ENCODE measurements at places on chromosomes 2 and 18. TPM values are rescaled to one million over a fixed set of nuclear protein-coding genes. Genes with fewer than 3 reads are reported as not detected.

DNA sequence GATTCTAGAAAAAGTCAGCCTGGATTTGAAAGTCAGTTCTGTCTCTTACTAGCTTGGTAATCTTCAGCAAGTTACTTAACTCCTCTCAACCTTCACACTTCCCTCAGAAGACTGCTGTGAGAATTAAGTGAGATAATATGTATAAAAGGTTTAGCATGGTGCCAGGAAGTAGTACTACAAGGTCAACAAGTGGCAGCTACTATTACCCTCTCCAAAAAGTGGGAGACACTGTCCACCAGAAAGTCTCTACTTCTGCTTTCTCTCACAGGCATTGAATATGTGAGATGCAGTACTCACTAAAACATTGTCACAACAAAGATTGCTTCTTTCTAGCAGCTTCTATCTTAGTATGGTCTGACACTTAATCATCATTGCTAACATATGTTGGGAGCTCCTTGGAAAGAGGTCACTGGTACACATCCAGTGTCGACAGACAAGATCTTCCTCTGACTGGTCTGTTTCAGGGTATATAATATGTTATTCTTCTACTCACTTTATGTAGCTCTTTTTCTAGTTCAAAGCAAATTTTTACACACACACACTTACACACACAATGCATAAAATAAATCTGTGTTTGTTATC, 47.9 kb downstream of the DOCK10 start:
- DNase-seq = no peak

DNA sequence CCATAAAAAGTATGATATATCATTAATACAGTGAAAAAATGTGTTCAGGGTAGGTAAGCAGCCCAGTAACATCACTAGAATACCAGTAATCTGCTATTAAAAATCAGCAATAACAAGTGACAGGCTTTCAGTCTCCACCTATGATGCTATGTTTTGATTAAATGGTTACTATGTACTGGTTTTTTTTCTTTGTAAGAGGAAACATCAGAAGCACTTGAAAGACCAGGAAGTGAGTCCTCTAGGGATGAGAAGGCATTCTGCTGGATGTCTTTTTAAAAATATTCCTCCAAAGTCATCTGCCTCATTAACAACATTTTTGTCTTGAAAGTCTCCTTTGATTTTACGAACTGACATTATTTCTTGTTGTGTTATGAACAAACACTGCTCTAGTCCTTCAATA, 136.0 kb upstream of the FAM98A start:
- DNase-seq = no peak

DNA sequence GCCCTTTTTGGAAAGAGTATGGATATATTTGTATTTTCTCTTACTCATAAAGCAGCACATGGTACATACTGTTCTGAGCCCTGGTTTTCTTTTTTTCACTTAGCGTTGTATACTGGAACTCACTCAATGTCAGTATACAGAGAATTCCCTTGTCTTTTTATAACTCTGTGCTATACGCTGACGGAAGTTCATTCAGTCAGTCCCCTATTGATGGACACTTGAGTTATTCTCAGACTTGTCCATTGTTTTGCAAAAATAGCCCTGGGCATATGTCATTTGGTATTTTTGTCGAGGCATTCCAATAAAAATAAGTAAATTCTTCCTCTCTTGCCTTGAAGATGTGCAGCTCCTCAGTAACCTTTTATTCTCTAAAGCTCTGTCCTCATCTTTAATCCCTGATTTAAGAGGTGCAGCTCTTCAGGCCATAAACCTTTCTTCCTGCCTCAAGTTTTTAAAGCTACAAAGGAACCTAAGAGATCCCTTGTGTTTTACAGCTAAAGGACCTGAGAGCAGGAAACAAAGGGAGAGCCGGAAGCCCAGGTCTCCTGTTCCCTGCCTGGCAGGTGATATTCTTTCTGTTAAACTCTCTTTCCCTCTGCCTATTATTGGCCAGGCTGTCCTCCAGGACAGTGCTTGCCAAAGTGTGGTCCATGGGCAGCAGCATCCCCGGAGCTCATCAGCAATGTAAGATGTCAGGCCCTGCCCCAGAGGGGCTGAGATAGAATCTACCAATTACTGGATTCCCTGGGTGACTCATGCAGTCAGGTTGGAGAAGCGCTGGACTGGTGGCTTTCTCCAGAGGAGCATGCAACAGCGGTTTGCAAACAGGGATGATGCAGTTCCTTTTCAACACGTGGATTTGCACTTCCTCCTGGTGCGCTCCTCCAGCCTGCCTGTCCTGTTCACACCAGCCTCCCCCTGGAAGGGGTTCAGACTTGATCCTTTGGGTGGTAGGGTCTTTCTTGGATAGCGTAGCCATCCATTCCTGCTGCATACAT, 158.0 kb downstream of the NEDD4L start:
- DNase-seq = no peak

Gene AP1S3
- polyA plus RNA-seq = 13.2 TPM

Gene CYP1B1
- polyA plus RNA-seq = 106 TPM

Gene MAP3K19
- 0.73 TPM for polyA plus RNA-seq
